Hematopoietic multipotent progenitor cell treated with erythropoietin and hydrocortisone succinate and interleukin-3 and kit ligand, for 6 days (in vitro differentiated cells): ENCODE measurements at places on chromosomes 2 and 18.

GRCh38 chr18:46283895-46284295 lies 179.7 kb downstream of the HAUS1 start:
- DNase-seq, result no peak

GRCh38 chr2:167335541-167335992 lies 447.3 kb downstream of the XIRP2 start:
- DNase-seq, result no peak

GRCh38 chr2:35081001-35081621 lies 1274.5 kb upstream of the CRIM1 start:
- DNase-seq, result no peak

GRCh38 chr2:134842930-134843490 lies 4.6 kb downstream of the ACMSD start:
- DNase-seq, result no peak

DNA sequence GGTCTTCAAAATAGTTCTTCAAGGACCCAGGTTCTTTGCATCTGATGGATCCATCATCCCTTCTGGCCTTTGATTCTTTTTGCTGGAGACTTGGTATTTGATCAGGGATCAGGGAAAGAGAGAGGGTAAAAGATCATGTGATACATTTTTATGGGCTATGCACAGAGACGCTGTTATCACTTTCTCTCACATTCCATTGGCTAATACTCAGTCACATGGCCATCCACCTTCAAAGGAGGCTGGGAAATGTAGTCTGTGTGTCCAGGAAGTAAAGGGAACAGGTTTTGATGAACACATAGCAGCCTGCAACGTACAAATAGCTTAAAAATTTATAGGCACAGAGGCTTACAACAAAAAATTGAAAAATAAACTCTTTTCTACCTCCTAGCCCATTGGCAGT lies 629.6 kb upstream of the FANCL start:
- peak; percentile 7 for DNase-seq
